ENCODE measurements at places on chromosomes 16 and 17.

- DNase-seq = no peak
Measured at GRCh38 chr17:75174996-75175395, 7.8 kb downstream of the SUMO2 start.

GRCh38 chr16:86891121-86891520, 312.8 kb downstream of the FOXL1 start:
- no peak for DNase-seq

DNA sequence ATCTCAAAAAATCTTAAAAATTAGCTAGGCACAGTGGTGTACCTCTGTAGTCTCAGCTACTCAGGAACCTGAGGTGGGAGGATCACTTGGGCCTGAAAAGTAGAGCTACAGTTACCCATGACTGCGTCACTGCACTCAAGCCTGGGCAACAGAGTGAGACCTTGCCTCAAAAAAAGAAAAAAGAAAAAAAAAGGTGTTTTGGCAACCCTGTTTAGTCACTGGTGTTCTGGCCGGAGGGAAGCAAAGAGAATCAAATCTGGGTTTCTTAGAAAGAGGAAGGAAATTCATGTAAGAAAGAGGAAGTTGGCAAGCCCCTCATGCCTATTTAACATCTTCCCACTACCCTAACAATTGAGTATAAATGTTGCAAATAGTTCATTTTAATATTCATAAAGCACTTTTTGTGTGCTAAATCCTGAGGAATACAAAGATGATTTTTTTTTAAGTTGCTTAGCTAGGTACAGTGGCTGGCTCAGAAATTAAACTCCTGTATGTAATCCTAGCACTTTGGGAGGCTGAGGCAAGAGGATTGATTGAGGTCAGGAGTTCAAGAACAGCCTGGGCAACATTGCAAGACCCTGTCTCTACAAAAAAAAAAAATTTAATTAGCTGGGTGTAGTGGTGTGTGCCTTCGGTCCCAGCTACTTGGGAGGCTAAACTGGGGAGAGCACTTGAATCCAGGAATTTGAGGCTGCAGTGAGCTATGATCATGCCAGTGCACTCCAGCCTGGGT, 6.5 kb upstream of the USP32 start:
- DNase-seq = no peak

DNA sequence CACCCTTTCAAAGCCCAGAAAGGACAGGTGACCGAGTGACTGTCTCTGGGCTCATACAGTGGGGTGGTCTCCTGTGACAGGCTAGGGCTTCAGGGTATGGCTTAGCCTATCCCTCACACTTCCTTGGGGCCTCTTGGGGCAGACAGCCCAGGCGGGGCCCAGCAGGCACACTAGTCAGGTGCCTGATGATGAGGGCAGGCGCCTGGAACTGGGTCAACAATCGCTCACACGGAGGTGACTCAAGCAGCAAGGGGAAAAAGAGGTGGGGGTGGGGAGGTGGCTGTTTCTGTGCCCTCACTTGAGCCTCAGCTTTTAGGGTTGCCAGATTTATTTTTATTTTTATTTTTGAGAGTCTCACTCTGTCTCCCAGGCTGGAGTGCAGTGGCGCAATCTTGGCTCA, 6.4 kb upstream of the GRN start:
- no peak for DNase-seq

DNA sequence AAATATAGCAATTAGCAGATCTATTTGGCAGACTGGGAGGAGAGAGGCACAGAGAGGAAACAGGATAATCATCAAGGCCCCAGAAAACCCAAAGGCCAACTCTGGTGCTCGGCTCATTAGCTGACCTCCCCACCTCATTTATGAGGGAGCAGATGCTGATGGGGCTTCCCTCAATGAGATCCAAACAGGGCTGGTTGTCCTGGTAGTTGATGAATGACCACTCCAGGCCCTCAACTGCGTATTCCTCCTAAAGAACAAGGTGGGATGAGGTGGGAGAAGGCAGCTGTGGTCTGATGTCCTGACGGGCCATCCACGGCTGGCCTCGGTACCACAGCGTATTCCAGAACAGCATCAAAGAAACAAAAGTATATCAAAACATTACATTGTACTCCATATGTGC, 20.8 kb downstream of the ZNHIT3 start:
- DNase-seq = no peak

DNA sequence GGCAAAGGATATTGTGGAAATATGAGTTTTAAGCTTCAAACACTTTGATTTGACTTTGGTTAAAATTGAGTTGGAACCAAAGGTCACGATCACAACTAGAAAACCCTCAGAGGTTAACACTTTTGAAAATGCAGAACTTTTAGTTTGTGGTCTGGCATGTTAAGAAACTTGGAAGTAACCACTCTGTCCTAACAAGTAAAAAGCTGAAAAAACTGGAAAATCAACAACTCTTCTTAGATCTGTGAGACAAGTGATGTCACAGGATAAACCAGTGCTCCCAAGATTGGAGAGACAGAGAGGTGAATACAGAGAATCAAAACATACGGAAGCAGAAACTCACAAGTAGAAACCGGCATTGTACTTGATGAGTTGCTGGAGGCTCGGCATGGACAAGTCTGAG, 17.4 kb downstream of the MFSD6L start:
- DNase-seq = no peak

- DNase-seq = no peak
Measured at GRCh38 chr17:73003487-73003886, 89.0 kb downstream of the SLC39A11 start.

GRCh38 chr16:50573947-50574744, 25.9 kb downstream of the NKD1 start:
- DNase-seq = no peak

DNA sequence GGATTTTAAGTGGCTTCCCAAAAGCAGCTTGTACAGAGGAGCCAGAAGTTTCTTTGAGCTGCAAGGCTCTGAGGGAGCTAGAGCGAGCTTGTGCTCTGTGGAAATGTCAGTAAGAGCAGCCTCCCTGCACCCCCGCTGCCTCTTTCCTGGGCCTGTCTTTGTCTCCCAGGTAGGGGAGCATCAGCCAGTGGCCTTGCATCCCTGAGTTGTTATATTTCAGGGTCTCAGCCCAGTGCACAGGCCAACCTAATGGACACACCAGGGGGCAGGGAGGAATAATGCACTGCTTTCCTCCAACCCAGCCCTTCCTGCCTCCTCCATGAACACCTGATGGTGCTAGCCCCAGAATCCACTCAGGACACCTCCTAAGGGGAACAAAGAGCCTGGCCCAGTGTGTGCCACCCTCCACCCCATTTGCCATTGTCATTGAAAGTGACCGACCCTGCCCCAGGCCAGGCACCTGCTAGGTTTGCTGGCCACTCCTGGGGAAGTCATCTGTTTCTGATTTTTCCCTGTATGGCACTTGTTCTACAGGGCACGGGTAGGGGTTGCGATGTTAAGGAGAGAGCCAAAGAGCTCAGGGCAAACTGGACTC, 6.3 kb downstream of the TPPP3 start:
- DNase-seq = peak; percentile 75

DNA sequence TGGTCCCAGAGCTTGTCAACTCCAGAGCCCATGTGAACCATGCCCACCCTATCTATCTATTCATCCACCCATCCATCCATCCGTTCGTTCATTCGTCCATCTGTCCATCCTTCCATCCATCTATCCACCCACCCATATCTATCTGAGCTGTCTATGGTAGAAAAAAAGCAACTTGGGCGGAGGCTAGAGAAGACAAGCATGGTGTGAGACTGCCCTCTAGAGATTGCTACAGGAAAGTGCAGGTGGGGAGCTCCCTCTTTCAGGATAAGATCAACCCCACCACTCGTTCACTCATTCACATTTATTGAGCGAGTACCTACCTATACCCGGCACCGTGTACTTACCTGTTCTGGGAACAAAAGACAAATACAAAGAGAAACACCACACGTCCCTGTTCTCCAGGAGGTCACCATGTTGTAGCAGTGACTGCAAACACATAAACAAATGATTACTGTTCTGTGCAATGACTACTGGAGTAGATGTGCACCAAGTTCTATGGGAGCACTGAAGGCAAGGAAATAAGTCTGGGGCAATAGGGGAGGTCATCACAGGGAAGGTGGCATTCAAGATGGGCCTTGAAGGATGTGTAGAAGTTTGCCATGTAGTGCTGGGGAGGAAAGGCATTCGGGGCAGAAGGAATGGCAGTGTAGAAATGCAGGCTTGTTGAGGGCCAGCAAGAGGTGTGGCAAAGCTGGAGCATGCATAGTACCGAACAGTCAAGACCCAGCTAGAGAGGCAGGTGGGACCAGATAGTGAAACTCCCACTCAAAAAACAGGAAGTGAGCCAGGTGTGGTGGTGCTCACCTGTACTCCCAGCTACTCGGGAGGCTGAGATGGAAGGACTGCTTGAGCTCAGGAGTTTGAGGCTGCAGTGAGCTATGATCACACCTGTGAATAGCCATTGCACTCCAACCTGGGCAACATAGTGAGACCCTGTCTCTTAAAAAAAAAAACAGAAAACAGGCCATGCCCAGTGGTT, 13.4 kb upstream of the ATP5MC1 start:
- no peak for DNase-seq

GRCh38 chr16:56282451-56282850, 91.2 kb downstream of the GNAO1 start:
- DNase-seq = no peak

DNA sequence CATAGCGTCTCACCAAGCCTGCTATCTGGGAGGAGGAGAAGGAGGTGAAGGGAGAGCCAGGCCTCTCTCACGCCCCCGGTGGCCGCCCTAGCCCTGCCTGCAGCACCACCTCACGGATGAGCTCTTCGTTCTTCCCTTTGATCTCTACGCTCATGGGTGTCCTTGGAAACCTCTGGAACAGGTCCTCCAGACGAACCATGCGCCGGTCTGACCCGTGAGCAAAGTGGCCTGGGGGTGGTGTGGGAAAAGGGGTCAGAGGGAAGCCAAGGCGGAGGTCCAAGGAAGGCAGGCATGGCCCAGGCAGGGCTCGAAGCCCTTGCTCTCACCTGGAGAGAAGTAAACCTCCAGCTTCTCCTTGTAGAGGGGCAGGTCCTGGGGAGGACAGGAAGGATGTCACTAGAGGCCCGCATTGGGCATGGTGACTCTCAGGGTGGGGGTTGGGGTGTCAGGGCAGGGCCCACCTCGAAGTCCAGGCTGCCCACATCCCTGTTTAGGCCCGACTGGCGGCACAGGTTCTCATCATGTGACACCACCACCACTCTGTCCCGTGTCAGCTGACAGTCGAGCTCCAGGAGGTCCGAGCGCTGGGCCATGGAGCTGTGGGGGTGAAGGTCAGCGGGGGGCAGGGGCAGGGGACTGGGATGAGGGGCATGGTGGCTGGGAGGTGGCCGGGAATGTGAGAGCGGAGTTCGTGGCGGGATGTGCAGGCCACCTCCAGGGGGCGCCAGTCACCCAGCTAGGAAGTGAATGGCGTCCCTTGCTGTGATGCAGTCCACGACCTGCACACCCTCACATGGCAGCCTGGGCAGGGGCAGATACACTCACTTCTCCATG, 923 bp downstream of the GDPD3 start:
- no peak for DNase-seq

DNA sequence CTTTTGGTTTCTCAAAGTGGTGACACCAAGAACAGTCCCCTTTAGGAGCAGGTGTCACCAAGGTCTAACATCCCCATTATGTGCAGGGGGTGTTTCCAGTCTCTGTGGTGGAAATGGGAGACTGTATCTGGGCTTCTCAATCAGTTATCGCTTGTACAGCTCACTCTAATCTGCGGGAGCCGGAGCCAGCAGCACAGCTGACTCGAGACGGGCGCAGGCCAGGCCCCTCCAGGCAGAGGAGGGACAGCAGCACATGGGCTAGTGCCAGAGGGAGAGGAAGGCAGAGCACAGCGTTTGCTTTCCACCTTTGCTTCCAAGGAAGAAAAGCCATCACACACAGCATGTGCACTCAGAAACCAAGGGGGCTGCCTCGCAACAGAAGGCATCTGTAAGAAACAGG, 91.2 kb upstream of the CREBBP start:
- no peak for DNase-seq

GRCh38 chr16:17420816-17421215, 49.9 kb downstream of the XYLT1 start:
- no peak for DNase-seq

DNA sequence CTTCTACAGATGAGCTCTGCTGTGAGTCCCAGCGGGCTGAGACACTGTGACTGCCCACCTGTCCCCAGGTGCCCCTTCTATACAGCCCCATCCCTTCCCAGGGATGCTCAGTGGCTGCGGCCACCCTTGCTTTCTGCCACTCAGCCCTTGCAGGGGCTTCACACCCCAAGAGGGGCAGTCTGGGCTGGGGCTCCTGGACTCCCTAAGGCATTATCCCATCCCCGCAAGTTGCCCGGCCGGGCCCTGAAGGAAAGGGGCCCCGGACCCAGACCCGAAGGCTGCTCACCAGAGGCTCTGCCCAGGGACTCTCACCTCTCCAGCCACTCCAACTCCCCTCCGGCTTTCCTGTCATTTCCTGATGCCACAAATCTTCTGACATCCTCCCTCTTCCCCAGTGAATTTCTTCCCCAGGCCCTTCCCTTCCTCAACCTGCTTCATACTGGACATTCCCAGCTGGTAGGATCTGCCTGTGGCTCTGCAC, 88.5 kb upstream of the TOB1 start:
- DNase-seq = peak; percentile 80

- DNase-seq = no peak
Measured at GRCh38 chr17:77790143-77790829, 168.2 kb upstream of the TNRC6C start.

DNA sequence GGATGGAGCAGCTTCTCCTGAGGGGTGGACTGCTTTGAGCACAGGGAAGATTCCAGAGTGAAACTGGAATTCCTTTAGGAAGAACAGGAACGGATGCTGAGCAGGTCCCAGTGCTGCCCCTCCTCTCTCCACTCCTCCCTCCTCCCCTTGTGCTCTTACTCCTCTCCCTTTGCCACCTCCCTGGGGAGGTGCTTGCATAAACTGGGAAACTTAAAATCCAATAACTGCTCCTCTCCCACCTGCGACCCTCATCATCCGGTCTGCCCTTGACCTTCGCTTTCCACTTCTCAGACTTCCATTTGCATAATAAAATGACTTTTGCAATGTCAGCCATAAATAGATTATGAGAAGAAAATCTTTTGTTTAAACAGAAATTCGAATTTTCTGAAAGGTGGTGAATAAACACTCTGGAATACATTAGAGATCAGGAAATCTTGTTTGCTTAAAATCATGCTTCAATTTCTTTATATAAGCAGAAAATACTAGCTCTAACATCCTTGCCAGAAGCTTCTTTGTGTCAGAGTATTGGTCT, 23.7 kb downstream of the HSBP1 start:
- DNase-seq = no peak

- no peak for DNase-seq
Measured at GRCh38 chr16:11665071-11665491, 3.2 kb upstream of the SNN start.

- no peak for DNase-seq
Measured at GRCh38 chr17:63698886-63699637, 863 bp downstream of the LIMD2 start.
